ENCODE measurements at places on chromosomes 7 and 10.

- no peak for DNase-seq
These were observed 19.2 kb upstream of the MET start for GRCh38 chr7:116652793-116653192.

GRCh38 chr10:119831656-119832055, 41.0 kb downstream of the MCMBP start:
- DNase-seq = no peak

DNA sequence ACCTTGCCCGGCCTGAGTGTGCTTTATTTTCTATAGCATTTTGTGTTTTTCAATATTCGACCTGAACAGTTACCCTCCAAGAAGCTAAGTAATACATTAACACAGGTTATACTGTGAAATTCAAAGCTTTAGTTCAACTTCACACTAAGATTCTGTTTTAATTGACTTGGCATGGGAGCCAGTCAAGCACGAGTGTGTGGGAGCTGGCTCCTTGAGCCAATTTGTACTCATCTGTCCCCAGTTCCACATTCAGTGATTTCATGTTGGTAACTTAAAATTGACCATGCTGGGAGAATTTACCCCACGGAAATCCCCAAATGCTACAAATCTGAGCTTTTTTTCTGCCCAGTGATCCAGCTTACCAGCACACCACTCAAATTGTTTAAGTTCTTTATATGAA, 20.3 kb downstream of the TSPAN12 start:
- no peak for DNase-seq

DNA sequence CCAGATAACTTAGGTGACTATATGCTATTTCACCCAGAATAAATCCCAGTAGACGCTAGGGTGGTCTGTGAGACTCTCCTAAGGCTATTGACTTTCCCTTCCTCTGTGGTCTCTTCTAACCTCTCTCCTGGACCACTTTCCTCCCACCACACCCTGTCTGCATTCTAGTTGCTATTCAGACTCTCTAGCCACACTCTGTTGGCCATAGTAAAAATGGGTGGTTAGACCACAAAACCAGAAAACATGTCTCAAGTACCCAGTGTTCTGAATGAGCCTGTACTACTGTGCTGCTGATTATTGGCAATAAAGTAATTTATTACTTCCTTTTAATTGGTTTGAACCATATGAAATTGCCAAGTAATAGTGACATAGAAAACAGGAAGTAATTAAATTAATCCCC, 240.8 kb downstream of the KIF20B start:
- DNase-seq = no peak

DNA sequence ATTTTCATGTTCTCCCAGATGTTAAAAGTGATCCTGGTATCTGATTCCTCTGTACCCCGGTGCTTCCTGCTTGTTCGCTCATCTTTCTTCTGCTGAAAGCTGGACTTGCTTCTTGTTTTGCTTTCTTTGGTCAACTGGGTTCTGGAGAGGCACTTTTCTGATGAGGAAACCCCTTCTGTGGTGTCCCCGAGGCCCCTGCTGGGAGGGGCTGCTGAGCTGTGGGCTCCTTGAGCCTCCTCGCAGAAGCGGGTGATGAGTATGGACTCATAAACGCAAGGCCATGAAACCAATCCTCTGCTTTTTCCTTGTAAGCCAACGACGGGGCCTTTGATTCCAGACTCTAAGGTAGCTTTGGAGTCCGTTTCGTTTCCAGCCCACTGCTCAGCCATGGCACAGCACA, 7.8 kb downstream of the WIPI2 start:
- DNase-seq = no peak

DNA sequence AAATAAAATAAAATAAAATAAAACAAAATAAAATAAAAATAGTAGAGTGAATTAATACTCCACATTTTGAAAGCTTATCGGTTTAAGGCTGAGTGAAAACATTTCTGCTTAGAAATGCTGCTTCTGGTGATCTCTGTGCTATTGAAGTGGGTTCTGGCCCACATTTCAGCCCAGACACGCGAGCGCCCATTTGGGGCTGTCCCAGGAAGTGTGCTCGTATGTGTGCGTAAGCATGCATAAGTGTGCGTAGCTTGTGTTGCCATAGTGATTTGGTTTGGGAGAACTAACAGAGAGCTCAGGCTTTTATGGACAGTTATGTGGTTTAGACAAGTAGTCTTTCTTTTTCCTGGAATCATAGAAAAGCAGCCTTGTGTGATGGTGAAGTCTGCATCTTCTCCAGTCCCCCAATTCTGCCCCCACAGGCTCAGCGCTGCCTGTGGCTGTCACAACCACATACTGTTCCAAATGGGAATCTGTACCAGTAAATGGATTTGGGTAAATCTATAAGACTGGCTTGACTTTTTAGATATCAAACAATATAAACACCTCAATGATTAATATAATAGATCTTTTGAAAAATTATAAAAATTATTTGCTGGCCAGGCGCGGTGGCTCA, 29.8 kb upstream of the PURB start:
- DNase-seq = no peak

- peak; percentile 34 for DNase-seq
These were observed 512.0 kb downstream of the PTPRN2 start for GRCh38 chr7:158075633-158076001.

GRCh38 chr7:28808796-28809533, 149.2 kb downstream of the TRIL start:
- no peak for DNase-seq

GRCh38 chr10:104925232-104925851, 284.3 kb downstream of the SORCS3 start:
- DNase-seq = no peak

DNA sequence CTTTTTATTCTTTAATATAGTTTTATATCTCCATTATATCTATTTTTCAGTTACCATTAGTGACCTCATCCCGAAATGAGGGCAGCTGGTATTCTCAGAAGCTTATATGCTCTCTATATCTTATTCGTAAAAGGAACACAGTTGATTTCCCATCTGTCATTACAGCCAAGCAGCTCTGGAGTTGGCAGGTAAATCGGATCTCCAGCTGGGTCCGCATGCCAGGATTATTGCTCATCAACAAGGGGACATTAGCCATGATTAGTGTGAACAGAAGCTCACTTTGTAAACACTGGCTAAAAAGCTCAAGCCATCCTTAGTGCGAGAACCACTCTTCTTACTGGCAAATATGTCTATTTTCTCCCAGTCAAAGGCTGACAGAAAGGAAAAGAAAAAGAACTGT, 180.3 kb downstream of the NPSR1 start:
- peak; percentile 28 for DNase-seq

- DNase-seq = peak; percentile 86
These were observed at the start of gene CFAP43 for GRCh38 chr10:104231784-104232612. TSS of gene CFAP43 (minus strand) at chr10:104232364. CDS start at chr10:104232246, 118 bp downstream.

- no peak for DNase-seq
These were observed 23.3 kb downstream of the AVL9 start for GRCh38 chr7:32518534-32519140.

GRCh38 chr7:88681682-88682081, 77.8 kb upstream of the ZNF804B start:
- no peak for DNase-seq

GRCh38 chr10:3787016-3787400, 2.0 kb upstream of the KLF6 start:
- DNase-seq = no peak

DNA sequence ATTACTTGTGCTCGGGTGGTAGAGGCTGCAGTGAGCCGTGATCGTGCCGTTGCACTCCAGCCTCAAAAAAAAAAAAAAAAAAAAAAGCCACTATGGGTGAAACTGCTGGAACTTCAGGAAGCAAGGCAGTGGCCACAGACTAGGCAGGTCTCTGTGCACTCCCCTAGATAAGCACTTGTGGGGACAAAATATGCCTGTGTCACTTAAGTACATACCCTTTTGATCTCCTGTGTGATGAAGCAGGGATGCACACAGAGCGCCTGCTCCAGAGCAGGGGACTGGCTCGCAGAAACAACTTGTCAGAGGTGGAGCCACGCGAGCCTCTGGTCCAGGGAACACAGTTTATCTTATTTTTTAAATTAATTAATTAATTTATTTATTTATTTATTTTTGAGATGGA, 42.9 kb upstream of the PSAP start:
- DNase-seq = no peak
